ENCODE measurements at places on chromosomes 7 and 10.

GRCh38 chr7:137681657-137682562, 164.9 kb downstream of the DGKI start:
- DNase-seq: no peak

- DNase-seq: no peak
Measured at GRCh38 chr7:55575733-55576132, 3.4 kb upstream of the VOPP1 start.

GRCh38 chr7:42735081-42735480, 176.8 kb downstream of the C7orf25 start:
- DNase-seq: no peak

- no peak for DNase-seq
Measured at GRCh38 chr10:788796-789748, 99.6 kb upstream of the DIP2C start.

DNA sequence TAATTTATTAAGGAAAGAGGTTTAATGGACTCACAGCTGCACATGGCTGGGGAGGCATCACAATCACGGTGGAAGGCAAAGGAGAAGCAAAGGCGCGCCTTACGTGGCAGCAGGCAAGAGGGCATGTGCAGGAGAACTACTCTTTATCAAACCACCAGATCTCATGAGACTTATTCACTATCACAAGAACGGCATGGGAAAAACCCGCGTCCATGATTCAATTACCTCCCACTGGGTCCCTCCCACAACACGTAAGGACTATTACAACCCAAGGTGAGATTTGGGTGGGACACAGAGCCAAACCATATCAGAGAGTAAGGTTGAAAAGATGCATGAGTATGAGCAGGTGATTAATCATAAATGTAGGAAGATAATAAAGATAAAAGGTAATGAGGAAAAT, 3.2 kb upstream of the JCAD start:
- DNase-seq: no peak

- no peak for DNase-seq
Measured at GRCh38 chr7:40551685-40552576, 417.1 kb downstream of the SUGCT start.

GRCh38 chr10:86899670-86900276, 57.6 kb downstream of the MMRN2 start:
- peak; percentile 8 for DNase-seq

DNA sequence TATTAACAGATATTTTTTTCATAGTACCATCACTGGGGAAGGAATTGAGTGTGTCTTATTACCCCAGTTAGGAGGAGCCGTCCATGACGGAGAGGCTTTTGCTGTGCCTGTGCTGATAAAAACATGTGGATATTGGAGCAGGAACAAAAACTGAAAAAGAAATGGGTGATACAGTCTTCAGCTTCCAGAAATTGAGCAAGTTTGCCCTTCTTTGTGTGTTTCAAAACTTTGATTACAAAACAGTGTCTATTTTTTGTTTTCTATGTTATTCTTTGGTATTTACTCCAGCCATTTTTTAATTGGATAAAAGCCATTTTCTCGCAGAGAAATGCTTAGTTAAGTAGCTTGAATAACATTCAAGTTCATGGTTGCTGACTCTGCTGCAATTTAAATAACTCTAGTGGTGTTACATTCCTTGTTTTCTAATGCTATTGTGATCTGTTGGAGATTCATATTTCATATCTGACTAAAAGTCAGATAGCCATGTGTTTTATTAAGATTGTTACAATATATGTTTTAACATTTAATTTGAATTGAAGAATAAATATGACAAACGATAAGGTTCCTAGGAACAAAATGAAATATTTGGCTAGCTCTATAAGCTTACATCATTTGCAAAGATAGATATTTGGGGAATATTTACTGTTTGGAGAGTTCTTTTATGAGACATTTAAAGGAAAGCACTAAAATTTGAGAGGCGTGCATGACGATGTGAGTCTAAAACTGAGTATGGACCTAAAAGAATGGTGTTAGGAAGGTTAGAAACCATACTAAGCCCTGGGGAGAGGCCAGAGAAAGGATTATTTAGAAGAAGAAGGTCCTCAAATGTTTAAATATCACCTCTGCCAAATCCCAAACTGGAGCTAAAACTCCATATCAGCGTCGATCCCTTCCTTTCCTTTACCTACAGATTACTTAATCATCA, 747.3 kb upstream of the CELF2 start:
- DNase-seq: no peak

DNA sequence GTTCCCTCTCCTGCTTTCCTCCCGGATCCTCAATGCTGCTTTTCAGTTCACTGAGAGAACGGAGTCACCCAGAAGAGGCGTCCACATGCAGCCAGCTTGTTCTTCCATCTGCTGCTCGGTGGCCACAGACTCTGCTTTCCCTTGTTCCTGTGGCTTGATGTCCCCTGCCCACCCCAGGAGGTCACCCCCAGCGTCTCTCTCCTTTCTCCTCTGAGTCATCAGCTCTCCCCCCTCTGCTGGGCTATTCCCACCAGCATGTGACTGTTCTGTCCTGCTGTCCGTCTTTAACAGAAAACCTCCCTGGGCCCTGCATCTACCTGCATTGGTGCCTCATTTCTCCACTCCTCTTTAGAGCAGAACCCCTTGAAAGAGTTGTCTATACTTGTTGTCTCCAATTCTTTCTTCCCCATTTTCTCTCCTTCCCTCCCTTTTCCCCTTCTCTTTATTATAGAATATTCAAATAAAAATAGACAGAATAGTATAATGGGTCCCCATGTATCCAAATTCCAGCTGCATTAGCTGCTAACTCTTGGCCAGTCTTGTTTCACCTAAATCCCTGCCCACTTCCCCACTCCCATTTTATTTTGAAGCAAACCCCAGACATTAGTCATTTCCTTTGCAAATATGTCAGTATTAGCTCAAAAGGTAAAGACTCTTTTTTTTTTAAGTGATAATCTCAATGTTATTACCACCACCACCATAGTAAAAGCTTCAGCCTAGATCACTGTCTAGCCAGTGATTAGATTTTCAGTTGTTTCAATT, 4.1 kb downstream of the ZNF282 start:
- no peak for DNase-seq

- no peak for DNase-seq
Measured at GRCh38 chr10:114819322-114819721, 2.3 kb upstream of the FHIP2A start.

DNA sequence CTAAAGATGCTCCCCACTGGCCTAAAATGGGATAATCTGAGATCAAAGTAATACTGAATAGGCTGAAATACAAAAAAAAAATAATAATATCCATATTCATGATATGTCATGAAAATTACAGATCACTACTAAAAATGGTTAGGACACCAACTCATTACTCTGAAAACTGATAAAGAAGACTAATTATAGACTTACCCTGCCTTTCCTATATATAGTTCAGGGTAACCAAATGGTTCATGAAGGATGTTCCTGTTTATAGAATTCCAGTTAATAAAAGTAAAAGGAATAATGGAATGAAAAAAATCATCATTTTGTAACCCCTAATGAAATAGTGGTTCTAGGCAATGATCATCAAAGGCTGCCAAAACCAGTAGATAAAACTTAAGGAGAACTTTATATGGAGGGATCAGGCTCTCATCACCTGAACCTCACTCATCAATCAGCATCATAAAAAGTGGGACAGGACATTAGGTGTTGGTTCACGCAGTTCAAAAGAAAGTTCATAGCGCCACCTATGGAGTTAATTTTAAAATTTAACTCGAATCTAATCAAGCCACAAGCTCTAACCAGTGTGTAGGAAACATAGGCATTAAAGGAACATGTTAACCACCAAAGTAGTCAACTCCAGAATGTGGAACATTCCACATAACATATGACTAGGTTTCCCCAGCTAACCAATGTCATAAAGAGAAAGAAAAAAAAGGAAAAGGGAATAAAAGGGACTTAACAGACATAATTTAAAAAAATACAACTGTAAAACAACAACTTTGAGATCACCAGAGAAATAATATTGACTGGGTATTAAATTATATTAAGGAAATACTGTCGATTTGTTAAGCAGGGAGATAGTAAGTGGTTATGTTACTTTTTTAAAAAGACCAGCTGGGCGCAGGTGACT, 35.7 kb downstream of the P4HA1 start:
- no peak for DNase-seq

GRCh38 chr10:6138456-6138855, 49.6 kb downstream of the RBM17 start:
- no peak for DNase-seq

DNA sequence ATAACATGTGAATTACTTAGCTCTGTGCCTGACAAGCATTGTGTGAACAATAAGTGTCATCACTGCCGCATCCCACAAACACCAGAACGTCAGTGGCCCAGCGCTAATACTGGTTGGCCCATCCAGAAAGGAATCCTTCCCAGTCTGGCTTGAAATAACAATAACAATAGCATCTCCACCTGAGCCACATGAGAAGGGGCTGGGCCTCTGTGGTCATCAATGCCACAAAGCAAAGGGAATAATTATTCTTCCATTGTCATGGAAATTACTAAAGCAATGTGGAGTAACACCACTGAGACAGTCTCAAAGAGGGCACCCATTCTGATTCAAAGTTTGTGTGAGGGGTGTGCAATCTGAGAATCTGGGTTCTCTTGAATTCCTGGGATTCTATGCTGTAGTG, 105.7 kb upstream of the INHBA start:
- DNase-seq: no peak

- DNase-seq: no peak
Measured at GRCh38 chr10:114504769-114505579, 100.7 kb upstream of the AFAP1L2 start.

DNA sequence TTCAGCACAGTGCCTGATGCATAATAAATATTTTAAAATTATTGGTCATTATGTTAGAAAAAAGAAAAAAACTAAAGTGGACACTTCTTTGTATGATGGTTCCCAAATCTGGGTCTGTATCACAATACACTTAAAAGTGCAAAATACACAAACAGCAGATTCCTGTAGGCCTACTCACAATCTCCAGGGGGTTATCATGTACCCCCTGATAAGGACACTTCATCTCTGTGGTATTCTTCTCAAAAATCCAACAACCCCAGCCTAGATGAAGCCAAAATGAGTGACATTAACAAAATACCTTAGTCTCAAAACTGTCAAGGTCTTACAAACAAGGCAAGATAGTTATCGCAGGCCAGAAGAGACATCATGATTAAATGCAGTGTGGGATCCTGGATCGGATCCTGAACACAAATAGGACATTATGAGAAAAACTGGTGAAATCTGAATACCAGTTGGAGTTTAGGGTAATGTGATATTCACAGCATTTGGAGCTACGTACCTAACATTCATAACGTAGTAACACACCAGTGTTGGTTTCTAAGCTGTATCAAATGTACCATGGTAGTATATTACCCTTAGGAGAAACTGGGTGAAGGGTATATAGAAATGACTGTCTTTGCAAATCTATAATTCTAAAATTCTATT, 45.2 kb downstream of the NSUN6 start:
- no peak for DNase-seq

- no peak for DNase-seq
Measured at GRCh38 chr7:150631084-150631826, 930 bp downstream of the GIMAP6 start.

GRCh38 chr7:73828107-73828803, 2.5 kb upstream of the CLDN4 start:
- no peak for DNase-seq

- DNase-seq: no peak
Measured at GRCh38 chr7:10034843-10035556, 938.7 kb upstream of the PHF14 start.

DNA sequence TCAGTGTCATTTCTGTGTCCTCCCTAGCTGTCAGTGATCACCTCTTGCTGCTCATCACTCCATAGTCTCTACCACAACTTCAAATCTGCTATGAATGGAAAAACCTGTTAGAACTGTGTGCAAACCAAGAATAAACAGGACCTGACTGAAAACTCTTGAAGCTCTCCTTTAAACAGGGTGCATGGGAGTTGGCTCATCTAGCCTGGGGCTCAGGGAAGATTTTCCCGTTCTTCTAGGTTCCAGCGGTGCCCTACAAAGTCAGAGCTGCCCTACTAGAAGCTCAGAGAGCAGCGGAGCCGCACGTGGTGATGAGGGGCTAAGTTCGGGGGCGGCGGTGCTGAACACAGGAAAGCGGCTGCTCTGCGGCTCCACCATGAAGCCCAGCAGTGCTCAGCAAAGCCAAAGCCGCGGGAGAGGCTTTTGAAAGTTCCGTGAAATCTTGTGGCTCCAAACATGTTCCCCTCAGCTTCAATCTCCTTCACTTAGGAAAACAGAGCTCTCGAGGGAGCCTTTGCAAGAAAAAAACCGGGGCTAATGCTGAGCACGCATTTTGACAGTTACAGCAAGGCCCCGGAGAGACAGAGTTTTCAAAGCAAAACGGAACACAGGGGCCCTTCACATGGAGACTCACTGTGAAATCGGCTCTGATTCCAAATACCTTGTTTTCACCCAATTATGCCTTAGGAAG, 30.5 kb downstream of the RGS10 start:
- DNase-seq: no peak

DNA sequence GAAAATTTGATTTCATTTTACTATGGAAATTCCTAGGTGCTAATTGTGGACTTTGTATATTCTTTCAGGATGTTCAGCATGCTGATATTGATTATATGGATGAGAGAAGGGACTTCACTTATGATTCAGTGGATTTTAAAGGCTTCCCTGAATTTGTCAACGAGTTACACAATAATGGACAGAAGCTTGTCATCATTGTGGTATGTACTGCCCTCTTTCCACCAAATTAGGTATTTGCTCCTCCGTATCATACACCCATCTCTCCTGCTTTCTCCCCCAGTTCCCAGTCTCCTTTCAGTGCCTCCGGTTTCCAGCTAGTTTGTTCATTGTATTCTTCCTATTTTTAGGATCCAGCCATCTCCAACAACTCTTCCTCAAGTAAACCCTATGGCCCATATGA, 34.6 kb downstream of the MGAM start:
- DNase-seq: no peak

DNA sequence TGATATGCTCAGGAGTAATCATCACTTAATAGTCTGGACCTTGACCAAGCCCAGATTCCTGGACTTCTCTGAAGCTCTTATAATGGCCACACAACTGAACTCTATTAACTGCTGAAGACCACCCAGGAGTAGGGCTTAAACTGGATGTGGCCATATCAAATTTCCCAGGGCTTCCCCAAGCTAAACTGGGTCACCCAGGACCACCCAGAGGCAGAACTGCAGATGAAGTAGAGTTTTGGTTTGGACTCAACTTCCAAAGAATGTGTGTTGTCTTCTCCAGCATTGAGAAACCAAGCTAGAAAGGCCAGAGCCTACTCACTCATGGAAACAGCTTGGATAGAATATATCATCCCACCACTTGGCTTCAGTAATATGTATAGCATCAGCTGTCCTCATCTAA, 358.2 kb upstream of the MEOX2 start:
- no peak for DNase-seq

- DNase-seq: no peak
Measured at GRCh38 chr7:157153260-157153659, 14.5 kb downstream of the UBE3C start.

DNA sequence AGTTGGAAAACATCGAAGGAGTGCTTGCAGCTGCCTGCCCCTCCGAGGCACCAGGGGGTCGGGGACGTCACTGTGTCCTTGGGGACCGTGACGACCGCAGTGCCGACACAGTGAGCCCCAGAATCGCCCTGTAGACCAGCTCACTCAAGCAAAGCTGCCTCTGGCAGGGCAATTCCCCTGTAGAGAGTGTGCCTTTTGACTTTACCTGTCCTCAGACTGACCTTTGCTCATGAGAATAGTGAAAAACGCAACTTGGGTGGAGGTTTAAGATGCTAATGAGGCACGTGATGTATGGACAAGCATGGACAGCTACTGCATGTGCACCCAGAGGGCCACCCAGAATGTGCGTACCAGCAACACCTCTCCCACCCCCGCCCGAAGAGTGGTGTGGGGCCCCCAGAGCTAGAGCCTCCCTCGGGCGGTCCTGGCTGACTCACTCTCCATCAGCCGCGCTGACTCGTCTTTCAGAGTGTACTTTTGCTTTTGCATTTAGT, 271.9 kb downstream of the ADARB2 start:
- DNase-seq: no peak
